ENCODE measurements at places on chromosomes 7 and 10. TPM values are rescaled to one million over a fixed set of nuclear protein-coding genes. Genes with fewer than 3 reads are reported as not detected.

- peak; percentile 15 for DNase-seq
These were observed 57.6 kb downstream of the MMRN2 start for GRCh38 chr10:86899670-86900276.

- no peak for DNase-seq
These were observed 882 bp upstream of the LRRC61 start for GRCh38 chr7:150322114-150322832.

GRCh38 chr10:109981650-109982049 lies 26.1 kb upstream of the ADD3 start:
- DNase-seq = no peak

GRCh38 chr10:1396297-1396635 lies 340.1 kb downstream of the WDR37 start:
- no peak for DNase-seq

GRCh38 chr10:59106441-59106840 lies 70.0 kb upstream of the PHYHIPL start:
- no peak for DNase-seq

DNA sequence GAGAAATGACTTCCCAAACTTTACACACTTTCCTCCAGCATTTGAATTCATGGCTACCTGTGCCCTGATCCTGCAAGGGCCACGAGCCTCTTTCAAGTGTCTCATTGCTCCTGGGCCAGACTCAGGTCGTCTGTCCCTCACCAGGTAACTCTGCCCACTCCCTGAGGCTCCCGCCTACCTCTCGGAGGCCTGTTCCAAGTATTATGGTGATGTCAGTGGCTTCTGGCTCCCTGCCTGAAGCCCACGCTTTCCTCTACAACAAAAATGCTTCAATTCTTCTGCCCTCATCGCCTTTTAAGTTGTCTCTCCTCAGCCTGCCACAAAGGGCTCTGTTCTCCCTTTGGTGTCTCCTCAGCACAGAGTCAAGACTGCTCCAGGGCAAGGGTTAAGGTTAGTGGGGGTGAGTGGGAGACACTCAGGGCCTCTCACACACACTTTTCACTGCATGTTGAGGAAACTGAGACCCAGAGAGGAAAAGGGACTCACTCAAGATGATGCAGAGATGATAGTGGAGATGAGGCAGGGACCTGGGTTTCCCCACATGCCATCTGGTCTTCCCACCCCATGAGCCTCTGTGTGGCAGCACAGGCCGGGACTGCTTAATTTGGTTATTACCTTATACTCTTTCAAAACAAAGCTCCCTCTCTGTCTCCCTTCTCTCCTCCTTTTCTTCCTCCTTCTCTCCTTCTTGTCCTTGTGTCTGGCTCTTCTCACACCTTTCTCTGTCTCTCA lies 28.3 kb upstream of the EGR2 start:
- DNase-seq = no peak

DNA sequence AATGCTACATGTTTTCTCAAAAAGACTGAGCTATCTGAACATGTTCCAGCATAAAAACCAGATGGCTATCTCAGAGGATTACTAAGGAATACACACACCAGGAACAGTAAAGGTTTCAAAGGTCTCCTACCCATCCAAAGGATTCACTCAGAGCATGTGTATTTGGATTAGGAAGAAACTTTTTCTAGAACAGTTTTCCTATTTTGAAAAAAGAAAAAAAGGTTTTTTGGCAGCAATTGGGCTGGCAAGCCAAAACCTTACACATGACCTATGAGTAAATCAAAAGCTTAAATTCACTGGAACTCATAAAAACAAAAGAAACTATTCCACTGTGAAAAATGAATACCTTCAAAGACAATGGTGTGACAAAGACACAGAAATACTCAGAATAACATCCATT lies 9.6 kb downstream of the TPK1 start:
- no peak for DNase-seq

DNA sequence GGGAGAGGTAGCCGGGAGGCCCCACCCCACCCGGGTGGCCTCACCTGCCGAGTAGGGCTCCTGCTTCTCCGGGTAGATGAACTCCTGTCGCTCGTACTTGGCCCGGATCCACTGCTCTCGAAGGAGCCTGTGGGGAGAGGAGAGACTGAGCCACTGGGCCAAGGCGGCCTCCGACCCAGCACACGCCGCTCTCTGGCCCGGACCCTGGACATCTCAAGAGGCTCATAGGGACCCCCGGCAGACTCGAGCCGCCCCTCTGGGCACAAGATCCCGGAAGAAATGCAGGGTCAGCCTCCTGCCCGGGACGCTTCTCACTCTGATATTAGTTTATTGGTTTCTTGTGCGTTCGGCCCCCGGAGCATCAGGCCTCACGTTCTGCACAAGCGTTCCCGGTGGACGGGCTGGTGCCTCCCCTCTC lies 34.5 kb downstream of the ADAP1 start:
- DNase-seq = no peak

DNA sequence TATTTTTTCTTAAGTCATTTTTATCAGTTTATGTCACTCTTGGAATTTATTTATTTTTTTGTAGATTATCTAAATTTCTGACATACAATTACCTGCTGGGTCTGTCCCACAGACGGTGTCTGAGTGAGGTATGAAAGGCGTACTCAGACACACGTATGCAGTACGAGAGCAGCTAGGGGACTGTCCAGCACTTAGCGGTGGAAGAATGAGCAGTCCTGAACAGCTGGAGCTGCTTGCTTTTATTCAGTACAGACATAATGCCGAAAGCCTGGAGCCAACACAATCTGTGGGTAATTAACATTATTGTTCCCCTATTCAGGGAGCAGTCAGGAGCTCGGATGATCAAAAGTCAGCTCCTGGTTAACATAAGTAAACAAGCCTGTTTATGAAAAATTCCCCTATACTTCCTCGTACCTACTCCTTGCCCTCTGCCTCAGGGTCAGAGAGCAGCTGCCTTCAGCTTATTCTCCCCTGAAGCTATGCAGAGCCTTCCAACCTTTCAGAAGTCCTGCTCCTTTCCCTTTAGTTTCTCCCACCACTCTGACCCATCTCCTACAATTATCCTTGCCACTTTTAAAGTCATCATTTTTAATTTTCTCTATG lies 488.0 kb upstream of the POM121L12 start:
- no peak for DNase-seq

GRCh38 chr7:137172105-137172590 lies 171.4 kb downstream of the PTN start:
- no peak for DNase-seq

Gene STAM
- total RNA-seq = 26.1 TPM

Gene CHAT
- total RNA-seq = not detected

Gene CYP26C1
- total RNA-seq = not detected

Gene SDK1
- total RNA-seq = 27.5 TPM

Measured in thoracic aorta (tissue), 2 donors.